ENCODE measurements at places on chromosomes 2 and 18.

- DNase-seq, result no peak
Measured at GRCh38 chr2:165435611-165436010, 33.9 kb upstream of the CSRNP3 start.

DNA sequence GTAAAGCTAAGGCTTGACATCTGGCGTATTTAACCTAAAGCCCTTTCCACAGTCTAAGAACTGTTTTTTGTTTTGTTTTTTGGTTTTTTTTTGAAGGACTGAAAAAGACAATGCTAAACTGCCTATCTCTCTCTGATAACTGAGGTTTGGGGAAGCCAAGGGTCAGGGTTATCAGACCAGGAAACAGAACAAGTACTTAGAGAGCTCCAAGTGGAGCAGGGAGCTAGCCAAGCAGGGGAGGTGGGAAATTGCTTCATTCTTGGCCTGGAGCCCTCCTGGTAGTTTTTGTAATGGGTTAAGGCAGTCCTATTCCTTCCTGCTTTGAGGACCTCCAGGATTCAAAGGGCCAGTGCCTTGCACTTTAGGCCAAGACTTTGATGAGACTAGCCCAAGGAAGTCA, 154.3 kb upstream of the LTBP1 start:
- no peak for DNase-seq

DNA sequence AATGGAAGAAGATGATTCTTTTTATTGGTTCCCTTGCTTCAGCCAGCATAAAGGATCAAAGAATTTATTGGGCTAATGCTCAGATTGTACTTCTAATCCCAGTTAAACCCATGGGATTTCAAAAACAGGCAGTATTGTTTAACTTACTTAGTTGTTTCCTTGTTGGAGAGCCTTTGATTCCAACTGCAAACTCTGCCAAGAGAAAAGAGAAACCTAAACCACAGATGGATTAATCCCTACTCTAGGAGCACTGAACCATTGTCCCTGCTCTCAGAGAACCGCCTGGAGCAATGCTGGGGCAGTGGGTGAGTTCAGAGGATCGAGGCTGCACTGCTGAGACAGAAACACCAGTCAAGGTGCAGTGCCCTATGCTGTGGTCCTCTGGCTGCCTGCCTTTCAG, 44.9 kb upstream of the SIGLEC15 start:
- DNase-seq, result no peak

DNA sequence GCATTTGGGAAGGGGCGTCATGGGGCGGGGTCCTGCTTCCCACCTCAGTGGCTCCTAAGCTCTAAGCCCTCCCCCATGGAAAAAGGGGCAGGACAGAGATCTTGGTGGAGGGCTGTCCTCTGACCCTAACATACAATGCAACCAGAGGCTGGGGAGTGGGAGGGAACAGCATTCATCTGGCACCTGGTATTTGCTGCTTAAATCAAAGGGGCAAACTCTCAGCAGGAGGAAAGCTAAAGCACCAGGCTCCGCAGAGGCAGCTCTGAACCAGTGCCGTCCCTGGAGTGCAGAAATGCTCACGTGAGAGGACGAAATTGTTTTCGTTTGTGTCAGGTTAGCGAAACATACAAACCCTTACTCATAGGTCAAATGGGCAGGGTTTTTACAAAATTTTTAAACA, 92.7 kb upstream of the PXDN start:
- DNase-seq, result no peak

DNA sequence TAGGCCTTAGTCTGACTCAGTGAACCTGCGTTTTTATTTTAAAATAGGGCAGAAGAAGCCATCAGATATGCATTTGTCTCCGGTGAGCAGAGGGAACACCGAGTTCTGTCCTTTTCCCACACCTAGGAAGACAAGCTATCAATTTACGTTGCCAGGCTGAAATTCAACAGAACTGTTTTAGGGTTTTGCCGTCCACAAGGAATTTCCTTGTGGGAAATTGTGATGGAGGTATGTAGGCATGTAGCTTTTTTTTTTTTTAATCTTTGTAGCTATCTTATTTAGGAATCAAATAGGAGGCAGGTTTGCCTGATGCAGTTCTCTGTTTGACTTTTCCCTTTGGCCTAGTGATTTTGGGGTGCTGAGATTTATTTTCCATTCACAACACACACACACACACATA, 62.0 kb upstream of the ASAP2 start:
- no peak for DNase-seq

DNA sequence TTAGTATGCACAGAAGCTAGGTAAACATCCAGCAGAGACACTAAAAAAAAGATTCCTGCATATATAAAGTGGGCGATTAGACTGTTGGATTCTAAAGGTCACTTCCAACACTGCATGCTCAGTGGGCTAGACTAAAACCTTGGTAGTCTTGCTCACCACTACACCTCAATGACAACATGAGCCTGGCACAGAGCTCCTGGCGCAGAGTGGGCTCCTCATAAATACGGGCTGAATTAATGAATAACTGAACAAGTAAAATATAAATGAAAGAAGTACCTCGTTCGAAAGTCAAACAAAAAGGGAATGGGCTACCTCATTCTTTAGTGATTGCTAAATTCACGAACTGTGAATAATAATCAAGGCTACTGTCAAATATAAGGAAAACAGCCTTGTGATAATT, 185.3 kb downstream of the STK39 start:
- DNase-seq, result no peak

DNA sequence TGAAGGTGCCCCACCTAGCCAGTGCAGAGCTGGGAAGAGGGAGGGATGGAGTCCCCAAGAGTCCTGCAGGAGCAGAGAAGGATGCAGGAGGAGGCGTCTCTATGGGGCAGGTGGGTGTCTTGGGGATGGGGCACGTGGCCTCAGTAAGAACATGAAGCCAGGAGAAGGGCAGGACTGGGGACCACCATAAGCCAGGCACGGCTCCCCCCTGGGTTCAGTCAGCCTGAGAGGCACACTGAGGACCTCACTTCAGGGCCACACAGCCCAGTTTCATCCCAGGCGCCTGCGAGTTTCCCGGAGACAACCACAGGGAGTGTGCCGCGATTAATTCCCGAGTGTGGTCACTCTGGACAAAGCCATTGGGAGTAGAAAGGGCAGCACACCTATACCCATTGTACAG, 120.3 kb downstream of the GYPC start:
- no peak for DNase-seq

- no peak for DNase-seq
Measured at GRCh38 chr2:86489542-86489941, 48.4 kb downstream of the KDM3A start.

DNA sequence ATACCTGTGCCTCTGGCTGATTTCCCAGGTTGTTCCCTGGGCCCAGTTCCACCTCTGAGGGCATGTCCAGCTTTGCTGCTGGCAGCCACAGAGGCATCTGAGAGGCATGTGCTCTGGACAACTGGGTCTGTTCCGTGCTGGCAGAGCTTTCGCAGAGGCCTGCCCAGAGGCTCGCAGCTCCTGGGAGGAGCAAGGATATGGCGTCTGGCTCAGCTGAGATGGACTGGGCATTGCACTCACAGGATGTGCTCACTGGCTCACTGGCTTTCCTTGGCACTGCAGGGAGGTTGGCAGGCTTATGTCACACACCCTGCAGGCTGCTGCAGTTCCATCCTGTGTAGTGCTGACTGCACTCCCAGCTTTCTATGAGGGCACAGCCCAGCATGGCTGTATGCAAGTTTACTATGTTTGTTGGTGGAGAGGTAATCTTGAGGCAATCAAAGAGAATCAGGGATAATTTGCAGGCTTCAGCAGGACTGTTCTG, 172.3 kb downstream of the PRKCE start:
- DNase-seq, result no peak

GRCh38 chr2:216774620-216775019, 79.3 kb upstream of the IGFBP5 start:
- no peak for DNase-seq

DNA sequence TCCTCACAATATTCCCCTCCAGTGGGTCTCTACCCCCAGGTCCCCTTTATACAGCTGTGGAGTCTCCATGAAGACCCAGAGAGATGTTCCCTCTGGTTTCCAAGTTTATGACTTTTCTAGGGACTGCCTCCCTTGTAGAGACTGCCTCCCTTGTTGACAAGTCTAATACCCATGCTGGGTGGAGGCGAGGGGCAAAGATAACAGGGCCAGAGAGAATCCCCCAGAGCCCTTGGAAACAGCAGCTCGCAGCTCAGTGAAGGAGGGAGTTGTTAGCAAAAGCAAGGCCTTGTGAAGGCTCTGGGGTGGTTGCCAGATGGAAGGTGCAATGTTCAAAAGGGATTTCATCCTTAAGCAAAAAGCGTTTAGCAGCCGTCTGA, 75.0 kb upstream of the GATA6 start:
- no peak for DNase-seq

- DNase-seq, result no peak
Measured at GRCh38 chr2:170743530-170744239, 26.5 kb upstream of the ERICH2 start.

GRCh38 chr2:18399601-18400000, 160.9 kb downstream of the RDH14 start:
- no peak for DNase-seq

GRCh38 chr2:44955593-44956392, 14.3 kb downstream of the SIX3 start:
- DNase-seq, result peak; percentile 79

DNA sequence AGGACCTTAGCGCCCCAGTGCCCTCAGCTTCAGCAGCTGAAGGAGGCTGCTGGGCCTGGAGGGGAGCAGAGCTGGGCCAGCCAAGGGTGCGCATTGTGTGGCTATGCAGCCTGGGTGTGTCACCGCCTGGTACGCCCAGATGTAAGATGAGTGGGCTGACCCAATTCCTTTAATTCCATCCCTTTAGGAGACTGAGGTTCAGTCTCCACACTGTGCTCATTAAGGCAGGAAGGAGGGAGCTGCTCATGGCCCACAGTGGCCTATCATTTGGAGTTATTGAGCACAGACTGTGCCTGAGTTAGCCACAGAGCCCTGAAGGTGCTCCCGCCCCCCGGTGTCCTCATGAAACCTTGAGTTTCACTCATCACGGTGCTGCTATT, 194.1 kb upstream of the GLI2 start:
- DNase-seq, result no peak

GRCh38 chr2:198545411-198545810, 741.0 kb downstream of the PLCL1 start:
- no peak for DNase-seq

GRCh38 chr2:118058951-118059350, 29.3 kb upstream of the INSIG2 start:
- no peak for DNase-seq

DNA sequence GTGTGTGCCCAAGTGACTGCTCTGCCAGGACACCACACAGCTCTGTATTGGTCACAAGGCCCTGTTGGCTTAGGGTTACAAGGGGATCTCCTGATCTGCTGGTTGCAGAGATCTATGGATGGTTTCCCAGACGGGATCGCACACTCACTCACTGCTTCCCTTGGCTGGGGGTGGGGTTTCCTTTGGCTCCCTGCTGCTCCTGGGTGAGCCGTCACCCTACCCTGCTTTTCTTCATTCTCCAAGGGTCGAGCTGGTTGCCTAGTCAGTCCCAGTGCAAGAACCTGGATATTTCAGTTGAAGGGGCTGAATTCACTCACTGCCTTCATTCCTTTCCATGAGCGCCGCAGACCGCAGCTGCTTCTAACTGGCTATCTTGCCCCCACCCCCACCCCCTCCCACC, 56.3 kb downstream of the GTF3C3 start:
- DNase-seq, result no peak

- DNase-seq, result no peak
Measured at GRCh38 chr2:3176071-3176868, 201.3 kb downstream of the EIPR1 start.

DNA sequence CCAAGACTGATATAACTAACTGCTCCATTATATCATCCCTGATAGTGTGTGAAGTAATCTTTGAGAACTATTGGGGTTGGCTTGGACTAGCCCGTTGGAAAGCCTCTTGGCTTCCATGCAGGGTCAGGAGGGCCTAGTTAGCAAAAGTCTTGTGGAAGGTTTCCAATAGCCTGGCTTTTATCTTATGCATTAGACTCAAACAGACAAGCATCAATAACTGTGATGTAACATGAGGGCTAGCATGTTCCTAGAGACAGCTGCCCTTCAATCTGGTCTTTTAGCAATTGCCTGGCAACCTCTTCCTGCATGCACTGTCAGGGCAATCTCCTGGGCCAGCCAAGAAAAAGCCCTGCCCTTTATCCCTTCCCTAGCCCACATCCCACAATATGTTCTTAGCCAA, 18.2 kb downstream of the SLC8A1 start:
- DNase-seq, result no peak

GRCh38 chr2:239920693-239921365, 104.3 kb downstream of the NDUFA10 start:
- DNase-seq, result no peak

- DNase-seq, result no peak
Measured at GRCh38 chr2:225458431-225459117, 59.1 kb downstream of the NYAP2 start.

DNA sequence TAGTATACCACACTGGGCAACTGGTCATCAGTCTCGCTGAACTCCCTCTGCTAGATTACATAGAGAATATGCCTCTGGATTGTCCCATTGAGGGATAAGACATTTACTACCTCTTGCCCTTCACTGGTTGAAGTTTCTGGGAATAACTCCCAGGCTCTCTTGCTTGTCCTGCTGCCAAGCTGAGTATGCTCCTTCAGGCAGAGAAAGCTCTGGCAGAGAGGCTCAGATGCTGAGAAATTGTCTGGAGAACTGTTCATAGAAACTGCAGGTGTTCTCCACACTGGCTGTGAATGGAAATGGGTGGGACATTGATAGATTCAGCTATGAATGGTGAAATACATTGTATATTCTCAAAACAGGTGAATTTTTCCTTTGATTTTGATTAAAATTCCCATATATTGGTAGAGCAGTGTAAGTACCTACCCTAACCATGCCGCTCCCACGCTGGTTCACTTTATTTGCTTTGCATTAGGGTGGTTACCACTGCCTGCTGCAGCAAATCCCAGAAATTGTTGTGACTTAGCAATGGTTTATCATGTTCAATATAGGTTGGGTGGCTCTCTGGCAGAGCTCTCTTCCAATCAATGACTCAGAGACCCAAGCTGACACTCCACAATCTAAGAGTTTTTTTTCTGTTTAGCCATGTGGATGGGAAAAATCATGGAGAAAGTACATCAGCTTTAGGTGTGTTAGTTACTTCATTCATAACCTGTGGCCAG, 36.7 kb downstream of the FAM117B start:
- DNase-seq, result no peak

DNA sequence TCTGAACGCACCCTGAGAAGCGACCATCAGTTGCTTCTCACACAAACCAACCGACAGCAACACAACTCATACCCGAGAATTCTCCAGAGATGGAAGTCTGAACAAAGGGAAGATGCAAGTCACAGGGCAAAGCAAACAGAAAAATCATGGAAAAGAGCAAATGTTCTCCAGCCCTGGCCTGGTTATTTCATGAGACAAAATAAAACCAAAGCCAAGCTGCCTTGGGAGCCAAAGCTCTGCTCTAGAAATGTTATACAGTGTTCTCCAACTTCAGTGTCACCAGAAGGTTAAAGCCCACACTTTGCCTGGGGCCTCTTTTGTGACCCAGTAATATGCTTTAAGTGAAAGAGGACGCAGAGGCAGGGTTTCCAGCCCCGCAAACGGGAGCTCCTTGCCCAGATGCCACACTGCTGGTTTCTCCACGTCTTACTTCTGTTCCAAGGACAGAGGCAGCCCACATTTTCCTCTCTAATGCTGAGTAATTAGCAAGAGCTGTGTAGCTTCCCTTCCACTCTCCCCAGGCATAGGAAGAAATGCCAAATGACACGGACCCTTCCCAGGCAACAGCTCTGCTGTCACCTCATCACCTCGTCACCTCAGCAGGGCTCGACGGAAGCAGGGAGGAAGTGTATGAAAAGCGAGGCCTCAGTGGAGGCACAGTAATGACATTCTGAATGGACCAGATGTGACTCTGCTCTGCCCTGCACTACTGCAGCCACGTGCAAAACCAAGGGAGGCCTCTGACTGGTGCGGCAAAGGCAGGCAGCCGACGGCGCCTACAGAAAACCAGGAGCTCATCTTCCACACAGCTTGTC, 64.7 kb downstream of the FBXO15 start:
- no peak for DNase-seq

Data from stimulated activated CD4-positive, alpha-beta T cell treated with anti-CD3 and anti-CD28 coated beads, TNF-alpha, amount 100 ng/mL, for 24 hours (primary cell).